ENCODE measurements at places on chromosomes 4 and X.

- no peak for DNase-seq
Observed at GRCh38 chr4:113776679-113777078, 15.1 kb upstream of the CAMK2D start.

DNA sequence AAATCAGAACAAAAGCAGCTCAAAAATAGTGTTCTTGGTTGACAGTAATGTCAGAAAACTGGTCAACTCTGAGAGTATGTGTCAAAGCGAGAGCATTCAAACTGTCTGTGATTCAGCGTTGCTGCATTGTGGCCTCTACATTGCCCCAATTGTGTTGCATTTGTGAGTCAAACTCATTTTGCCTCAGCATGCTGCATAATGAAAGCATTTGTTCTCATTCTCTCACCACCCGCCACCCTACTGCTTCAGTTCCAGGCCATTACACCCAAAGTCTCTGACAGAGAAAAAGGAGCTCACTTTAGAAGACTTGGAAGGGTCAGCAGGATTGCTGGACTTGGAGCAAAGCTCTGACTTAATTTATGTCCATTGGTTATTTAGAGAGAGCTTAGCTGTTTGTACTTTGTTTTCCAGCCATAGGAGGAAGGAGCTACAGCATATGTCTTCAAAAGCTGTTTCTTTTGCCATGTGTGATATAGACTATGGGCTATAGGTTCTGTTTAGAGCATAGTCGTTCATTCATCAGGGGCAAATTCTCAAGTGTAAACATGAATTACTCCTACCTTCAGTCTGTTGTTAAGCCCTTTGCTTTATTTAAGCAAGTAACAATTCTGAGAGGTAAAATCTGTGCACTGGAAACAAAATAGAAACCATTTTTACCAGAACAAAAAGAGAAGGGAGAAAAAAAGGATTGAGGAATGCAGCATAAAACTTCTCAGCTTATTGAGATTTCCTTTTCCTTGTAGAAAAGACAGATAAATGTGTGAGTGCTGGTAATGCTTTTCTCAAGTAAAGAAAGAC lies 153.4 kb upstream of the ANK2 start:
- no peak for DNase-seq

DNA sequence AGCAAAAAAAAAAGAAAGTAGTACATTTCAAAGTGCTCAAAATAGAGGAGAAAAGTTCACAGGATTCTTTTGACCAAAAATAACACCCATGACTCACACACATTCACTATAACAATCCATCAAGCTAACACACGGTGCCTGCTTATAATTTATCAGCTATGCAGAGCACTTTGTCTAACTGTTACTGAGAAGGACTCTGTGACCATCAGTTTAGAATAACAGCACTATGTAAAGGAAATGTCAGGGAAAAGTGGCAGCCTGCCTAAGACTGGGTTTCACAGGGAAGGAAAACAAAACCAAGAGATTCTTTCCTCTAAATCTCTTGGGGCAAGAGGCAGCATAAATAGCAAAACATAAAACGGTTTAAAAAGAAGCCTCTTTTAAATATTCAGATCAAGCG lies 54.8 kb downstream of the CCDC149 start:
- peak; percentile 57 for DNase-seq

GRCh38 chr4:115950806-115951205 lies 837.4 kb upstream of the NDST4 start:
- DNase-seq, result no peak

DNA sequence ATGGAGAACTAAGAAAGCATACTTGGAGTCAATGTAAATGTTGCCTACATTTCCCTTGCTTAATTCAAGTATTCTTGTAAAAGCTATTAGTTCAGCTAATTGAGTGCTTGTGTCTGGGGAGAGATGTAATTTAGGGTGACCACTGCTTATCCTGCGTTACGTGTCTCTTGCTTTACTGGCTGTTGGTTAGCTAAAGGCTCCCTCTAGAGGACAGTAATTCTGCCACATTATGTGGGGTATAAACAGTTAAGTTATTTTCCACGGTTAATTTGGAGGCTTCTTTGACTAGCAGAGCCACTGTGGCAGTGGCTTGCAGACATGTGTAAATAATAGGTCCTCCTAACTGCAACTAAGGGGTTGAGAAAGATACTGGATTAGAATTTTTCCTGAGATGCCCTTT lies 25.3 kb upstream of the NAF1 start:
- no peak for DNase-seq

GRCh38 chrX:53695946-53696549 lies 9.5 kb upstream of the HUWE1 start:
- DNase-seq, result no peak

- DNase-seq, result no peak
Observed at GRCh38 chrX:7264399-7264798, 116.4 kb upstream of the PUDP start.

DNA sequence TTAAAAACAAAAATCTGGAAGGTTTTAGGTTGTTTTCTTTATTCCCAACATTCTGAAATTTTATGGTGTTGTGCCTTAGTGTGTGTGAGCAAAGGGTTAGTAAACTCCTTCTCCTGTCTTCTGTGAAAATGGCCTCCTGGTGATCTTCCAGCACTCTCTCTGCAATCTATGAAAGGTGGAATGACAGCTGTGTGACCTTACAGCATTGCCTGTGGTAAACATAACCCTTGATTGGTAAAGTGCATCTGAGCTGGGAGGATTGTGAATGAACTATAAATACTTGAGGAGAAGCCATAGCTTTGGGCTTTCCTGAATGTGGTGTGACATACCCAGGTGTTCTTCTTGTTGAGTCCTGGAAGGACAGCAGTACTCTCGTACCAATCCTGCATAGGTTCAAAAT lies 10.0 kb downstream of the ART3 start:
- no peak for DNase-seq

- DNase-seq, result no peak
Observed at GRCh38 chr4:138897811-138898226, 117.8 kb upstream of the NOCT start.

DNA sequence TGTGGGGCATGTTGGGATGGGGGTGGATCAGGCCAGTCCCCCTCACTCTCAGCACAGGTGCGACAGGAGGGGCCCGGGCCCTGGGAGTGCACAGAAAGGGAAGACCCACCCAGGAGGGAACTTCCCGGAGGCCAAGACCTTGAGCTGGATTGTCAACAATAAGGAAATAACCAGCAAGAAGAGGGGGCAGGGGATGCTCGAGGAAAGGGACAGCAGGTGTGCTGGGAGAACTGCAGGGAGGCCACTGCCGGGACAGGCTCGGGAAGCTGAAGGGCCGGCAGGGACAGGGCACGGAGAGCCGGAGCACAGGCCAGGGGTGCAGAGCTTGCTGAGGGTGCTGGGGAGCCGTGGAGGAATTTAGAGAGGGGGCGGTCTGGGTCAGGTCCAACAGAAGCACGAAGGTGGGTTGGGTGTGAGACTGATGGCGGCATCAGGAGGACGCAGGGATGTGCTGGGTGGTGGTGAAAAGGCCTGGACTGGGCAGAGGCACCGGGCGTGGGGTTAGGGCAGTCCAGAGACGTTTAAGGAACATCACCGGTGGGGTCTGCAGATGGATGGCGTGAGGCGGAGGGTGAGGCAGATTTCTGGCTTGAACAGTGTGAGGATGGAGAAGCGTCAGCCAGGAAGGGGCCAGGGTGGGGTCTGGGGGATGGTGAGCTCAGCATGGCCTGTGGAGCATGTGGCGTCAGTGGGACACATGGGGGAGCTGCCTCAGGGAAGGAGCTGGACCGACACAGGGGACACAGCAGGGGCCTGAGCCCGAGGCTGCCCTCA lies 54.8 kb downstream of the ADRA2C start:
- no peak for DNase-seq

DNA sequence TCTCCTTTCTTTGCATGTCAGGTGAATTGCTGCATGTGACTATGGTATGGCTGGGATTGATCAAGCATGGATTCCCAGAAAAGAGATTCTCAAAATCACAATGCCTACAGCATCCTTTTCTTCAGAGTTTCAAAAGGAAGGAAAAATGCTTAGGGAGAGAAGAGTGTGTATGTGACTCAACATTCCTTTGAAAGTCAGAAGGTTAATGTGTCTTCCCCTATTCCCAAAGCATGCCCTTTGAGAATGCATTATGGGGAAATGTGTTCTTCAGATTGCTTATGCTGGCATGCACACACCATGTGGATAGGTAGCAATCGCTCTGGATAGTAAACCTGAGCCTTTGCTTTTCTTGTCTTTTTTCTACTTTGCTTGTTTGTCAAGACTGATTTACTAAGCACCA lies 78.5 kb downstream of the ELOVL6 start:
- peak; percentile 65 for DNase-seq

- peak; percentile 55 for DNase-seq
Observed at GRCh38 chrX:13864264-13864663, 47.4 kb upstream of the GPM6B start.

- DNase-seq, result no peak
Observed at GRCh38 chr4:94519019-94519418, 67.3 kb downstream of the PDLIM5 start.

DNA sequence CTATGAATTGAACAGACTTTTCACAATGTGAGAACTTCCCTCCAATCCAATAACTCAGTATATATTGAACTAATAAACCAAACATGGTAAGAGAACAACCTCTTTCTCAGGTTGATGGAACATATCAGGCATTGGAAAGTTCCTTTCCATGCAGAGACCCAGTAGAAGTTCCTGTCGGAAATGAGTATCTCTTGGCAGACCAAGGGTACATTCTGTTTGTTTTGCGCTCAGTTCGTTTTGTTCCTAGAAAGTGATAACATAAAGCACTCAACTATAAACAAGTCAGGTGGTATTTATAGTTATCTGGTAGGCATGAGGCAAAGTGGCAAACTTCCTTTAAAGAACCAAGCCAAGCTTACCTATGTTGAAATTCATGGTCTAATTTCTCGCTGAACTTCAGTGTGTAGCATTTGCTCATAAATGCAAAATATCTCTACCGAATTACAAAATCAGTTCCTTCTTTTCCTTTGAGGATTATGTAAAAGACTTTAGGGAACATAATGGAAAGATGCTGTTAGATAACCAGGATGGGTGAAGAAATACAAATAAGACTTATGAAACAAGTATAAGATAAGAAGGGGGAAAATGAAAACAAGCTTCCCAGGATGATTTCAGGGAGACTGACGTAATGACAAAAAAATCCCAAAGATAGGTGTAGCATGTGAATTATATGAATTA lies 120.3 kb downstream of the ARHGAP24 start:
- DNase-seq, result peak; percentile 54

GRCh38 chrX:72030431-72030830 lies 101.3 kb downstream of the RTL5 start:
- DNase-seq, result no peak

- no peak for DNase-seq
Observed at GRCh38 chrX:39836802-39837420, 260.8 kb downstream of the BCOR start.

DNA sequence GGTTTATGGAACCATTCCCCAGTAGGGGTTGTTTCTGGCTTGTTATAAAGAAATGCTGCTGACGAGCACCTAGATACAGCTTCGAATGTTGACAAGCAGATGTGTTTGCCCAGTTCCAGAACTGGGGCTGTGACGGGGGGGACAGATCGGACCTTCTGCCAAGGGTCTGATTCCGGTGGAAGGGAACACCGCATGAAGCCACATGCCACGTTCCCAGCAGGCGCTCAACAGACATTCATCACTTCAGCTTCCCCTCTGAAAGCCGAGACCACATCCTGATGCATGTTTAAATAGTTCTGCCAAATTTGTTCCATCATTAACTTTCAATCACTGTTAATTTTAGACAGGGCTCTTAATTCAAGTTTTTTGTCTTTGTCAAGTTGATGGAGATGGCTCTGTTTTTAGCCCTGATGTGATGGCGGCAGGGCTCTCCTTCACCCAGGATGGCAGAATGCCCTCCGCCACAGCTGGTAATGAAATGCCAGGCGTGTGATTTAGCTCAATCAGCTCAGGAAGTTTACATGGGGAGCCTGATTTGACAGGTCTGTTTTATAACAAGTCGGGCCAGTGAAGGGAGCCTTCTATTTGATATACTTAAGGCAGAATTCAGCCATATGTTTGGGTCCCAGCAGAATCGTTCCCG lies 57.4 kb downstream of the PSAPL1 start:
- no peak for DNase-seq

DNA sequence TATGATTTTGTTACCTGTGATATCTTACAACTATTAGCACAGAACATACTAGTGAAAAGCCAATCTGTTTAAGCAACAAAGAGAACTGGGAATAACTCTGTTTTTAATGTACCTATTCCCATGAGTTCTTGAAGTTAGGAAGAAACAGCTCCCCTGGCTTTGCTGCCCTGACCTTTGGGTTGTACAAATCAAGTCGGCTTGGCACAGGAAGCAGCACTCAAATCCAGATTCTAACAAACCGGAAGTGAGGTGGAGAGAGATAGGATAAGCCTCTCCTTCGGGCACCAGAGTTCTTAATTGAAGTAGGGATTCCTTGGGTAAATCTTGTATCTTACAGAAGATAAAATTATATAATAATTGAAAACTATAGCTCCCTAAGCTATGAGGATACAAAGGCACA lies 144.8 kb upstream of the CPEB2 start:
- no peak for DNase-seq

- DNase-seq, result no peak
Observed at GRCh38 chrX:47828984-47829383, 7.7 kb upstream of the ZNF81 start.

Measured in cardiac muscle cell (in vitro differentiated cells and primary cell).